ENCODE measurements at places on chromosomes 12 and 14.
A peak's percentile ranks its signal among the peaks of the same experiment; 100 is the strongest.

DNA sequence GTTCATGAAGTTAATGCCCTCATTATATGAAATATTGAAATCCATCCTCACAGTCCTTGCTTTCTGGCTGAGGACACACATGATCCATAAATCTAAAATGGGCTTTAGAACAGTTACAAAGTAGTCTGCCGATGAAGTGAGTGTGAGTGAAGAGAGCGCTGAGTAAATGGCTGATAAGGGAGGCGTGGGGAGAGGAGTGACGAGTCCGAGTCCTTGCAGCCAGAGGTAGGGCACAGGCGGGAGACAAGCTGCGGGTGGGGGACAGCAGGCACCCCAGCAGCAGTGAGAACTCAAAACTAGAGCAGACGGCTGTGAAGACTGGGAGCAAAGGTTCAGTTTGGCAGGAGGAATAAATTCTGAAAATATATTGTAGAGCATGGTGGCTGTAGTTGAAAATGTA lies 140.1 kb upstream of the ATP2B1 start:
- no peak for DNase-seq

DNA sequence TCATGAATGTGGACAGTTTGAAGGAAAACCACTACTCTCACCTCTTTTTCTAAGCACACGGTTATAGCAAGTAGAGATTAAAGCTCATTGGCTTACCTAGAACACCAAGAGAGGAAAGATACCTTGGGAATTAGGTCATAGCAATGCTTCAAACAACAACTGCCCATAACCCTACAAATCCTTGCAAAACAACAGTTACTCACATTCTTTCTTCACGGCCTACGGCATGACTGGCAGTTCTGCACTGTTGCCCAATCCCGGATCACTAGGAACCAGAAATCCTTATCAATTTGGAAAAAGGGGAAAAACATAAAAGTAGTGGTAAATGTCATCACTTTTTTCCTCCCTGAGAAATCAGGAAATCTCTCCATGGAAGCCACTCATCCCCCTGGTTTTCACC lies 9.6 kb upstream of the ISM2 start:
- DNase-seq: no peak

DNA sequence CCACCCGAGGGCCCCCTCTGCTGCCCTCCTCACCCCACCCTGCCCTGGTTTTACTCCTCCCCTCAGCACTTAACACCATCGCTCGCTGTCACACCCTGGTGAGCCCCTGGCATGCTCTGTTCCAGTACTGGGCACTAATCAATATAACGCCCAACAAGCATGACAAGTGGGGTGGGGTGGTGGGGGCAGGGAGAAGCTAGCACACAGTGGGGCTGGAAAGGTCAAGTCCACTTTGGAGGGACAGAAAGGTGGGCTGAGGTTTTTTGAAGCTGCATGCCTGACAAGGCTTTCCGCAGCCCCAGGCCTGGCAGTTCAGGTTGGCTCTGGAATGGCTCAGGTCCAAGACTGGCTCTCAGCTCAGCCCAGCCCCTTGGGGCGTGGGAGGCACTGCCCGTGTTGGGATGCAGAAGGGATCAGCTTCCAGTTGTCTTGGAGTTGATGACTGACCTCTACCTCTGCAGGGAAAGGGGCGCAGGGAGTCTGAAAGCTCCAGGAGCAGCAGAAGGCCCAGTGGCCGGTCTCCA lies 34.1 kb downstream of the PLEKHG3 start:
- DNase-seq: no peak

- DNase-seq: no peak
Measured at GRCh38 chr12:23236811-23237210, 611.8 kb downstream of the ETNK1 start.

DNA sequence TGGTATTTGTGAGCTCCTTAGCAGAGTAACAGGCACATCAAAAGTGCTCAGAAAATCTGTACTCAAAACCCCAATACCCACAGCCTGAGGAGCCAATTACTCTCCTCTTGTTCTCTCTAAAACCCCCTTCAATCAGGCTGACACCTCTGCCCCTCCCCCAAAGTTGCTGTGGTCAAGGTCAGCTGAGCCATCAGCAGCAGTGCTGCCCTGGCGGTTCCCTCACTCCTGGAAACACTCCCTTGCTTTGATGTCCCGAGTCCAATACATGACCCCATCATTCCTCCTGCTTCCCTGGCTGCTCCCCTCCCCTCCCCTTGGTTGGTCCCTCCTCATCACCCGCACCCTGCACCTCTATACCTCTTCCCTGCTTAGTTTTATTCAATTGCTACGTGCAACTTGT lies 57.2 kb upstream of the C14orf132 start:
- no peak for DNase-seq

DNA sequence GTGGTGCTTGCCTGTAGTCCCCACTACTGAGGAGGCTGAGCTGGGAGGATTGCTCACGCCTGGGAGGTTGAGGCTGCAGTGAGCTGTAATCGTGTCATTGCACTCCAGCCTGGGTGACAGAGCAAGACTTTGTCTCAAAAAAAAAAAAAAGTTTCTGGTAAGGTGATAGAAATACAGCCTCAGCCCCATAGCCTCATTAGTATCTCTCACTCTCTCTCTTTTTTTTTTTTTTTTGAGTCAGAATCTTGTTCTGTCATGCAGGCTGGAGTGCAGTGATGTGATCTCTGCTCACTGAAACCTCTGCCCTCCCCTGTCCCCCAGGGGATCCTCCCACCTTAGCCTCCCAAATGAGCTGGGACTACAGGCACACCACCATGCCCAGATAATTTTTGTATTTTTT lies 19.2 kb downstream of the MTHFD1 start:
- DNase-seq: no peak

DNA sequence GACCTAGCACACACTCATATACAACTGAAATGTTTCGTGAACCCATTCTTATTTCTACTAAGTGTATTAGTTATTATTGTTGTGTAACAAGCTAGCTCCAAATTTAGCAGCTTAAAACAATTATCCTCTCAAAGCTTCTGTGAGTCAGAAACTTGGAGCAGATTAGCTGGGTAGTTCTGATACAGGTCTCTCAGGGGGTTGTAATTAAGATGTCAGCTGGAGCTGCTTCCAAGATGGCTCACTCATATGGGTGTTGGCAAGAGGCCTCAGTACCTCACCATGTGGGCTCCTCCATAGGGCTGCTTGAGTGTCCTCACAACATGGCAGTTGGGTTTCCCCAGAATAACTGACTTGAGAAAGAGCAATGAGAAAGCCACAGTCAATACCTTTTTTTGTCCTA lies 9.8 kb downstream of the GPR135 start:
- DNase-seq: no peak

GRCh38 chr12:76945867-76946266 lies 67.0 kb upstream of the CSRP2 start:
- DNase-seq: no peak

DNA sequence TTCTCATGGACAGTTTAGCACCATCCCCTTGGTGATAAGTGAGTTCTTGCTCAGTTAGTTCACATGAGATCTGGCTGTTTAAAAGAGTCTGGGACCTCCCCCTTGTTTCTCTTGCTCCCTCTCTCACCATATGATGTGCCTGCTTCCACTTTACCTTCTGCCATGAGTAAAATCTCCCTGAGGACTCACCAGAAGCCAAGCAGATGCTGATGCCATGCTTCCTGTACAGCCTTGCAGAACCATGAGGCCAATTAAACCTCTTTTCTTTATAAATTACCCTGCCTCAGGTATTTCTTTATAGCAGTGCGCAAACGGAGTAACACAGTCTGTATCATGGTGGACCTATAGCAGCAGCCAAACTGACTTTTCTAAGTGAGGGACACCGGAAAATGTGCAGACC lies 58.8 kb downstream of the ATP2B1 start:
- no peak for DNase-seq

GRCh38 chr12:96143392-96143791 lies 50.8 kb upstream of the ELK3 start:
- no peak for DNase-seq

DNA sequence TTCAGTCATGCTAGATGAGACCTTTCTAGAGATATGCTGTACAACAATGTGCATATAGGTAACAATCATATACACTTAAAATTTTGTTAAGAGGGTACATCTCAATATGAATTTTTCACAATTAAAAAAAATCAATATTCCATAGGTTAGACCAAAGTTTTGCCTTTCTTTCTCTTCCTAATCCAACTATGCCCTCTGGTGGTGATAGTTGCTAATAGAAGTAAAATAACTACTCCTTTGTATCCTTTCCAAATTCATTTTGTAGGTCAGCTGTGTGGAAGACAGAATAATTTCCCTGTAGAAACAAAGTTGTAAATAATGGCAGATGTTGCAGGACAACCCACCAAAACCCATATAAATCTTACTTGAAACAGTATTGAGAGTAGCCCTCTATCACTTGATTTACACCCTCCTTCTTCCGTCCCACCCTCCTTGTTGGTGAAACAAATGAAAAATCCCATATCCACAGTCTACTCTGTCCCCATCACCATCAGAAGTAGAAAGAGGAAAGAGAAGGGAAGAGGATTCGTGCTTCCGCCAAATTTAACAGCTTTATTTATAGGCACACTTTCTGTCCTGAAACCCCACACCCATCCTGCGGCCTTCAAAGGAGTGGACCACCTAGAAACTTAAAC lies 34.2 kb upstream of the KICS2 start:
- no peak for DNase-seq

- no peak for DNase-seq
Measured at GRCh38 chr12:4308334-4308950, 12.6 kb upstream of the TIGAR start.

DNA sequence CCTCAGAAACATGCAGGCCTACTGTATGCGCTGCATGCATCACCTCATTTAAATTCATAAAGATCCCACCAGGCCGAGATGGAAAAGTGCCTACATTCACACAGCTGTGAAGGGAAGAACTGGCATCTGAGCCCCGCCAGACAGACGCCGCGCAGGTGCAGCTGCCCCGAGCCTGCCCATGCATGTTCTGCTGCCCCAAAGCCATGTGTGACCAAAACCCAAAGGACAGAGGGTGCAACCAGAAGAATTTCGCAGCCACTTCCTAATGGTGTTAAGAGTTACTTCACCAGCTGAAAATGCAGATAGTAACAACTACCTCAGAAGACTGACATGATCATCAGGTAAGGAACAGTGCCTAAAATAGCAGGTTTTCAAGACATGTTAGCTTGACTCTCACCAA lies 13.5 kb upstream of the KRT8 start:
- DNase-seq: no peak

DNA sequence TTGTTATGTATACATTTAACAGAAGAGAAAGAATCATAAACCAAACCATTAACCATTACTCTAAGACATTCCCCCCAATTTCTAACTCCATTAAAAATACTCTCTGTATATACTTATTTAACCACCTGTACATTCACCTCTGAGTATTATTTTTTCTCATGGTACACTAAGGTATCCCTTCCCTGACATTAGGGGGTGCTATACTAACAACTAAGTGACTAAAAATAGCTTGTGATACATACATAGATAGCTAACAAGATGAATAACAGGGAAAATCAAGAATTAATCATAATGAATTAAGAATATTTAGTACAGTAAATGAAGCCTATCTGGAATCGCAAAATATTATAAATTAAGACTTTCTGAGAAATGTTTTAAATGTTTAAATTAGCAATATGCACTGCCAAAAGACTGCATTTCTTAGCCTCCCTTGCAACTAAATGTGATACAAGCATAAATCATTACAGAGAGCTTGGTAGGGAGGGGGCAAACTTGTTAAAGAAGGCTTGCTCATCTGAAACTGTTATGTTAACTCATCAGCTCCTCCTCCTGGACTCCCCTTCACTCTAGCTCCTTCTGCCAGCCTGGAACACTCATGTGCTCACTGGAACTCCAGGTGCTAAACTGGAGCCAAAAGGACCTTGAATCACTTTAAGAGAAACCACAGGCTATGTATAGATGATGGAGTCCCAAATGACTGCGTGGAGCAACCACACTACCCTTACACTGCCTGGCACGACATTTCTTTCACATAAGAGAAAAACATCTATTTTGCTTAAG lies 14.9 kb downstream of the C2CD5 start:
- DNase-seq: no peak

DNA sequence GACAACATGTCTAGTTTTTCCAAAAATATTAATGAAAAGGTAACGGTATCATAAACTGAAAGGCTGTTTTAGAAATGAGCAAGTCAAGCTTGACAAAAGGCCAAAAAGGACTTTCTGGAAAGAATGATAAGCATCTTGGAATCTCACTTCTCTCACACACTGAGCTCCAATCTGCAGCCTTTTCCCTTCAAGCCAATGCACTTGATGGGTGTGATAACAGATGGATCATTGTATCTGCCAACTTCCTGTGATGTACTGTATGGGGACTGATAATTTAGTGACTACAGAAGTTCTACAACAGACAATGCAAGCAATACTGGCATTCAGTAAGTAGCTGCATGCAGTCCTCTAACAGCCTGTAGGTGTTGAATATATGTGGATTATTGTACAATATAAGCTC lies 147.1 kb downstream of the MED13L start:
- DNase-seq: no peak

GRCh38 chr14:33755358-33755757 lies 195.5 kb downstream of the EGLN3 start:
- DNase-seq: no peak

- DNase-seq: no peak
Measured at GRCh38 chr14:70177081-70177800, 11.5 kb downstream of the SLC8A3 start.

DNA sequence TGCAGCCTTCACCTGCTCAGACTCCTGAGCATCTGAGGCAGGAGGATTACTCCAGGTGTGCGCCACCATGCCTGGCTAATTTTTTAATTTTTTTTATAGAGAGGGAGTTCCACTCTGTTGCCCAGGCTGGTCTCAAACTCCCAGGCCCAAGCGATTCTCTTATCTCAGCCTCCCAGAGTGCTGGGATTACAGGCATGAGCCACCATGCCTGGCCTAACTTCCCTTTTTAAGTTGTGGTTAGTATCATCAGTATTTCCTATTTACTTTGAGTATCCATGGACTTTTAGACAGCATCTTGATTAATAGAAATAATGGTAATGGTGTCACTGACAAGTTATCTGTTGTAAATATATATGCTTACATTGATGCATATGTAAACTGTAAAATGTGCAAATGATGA lies 116.9 kb downstream of the FGD4 start:
- no peak for DNase-seq

DNA sequence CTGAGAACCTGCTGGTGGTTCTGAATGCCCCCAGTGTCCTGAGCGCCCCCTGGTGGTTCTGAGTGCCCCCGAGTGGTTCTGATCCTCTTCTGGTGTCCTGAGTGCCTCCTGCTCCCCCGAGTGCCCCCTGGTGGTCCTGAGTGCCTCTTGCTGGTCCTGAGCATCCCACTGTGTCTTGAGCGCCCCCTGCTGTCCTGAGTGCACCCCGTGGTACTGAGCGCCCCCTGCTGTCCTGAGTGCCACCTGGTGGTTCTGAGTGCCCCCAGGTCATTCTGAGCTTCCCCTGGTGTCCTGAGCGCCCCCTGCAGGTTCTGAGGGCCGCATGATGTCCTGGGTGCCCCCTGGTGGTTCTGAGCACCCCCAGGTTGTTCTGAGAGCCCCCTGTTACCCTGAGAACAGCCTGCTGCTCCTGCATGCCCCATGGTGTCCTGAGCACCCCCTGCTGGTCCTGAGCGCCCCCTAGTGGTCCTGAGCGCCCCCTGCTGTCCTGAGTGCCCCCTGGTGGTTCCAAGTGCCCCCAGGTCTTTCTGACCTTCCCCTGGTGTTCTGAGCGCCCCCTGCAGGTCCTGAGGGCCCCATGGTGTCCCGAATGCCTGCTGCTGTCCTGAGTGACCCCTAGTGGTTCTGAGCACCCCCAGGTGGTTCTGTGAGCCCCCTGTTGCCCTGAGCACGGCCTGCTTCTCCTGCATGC lies 1165.4 kb downstream of the TMEM121 start:
- DNase-seq: peak; percentile 60
